GM20000 (cell line): ENCODE measurements at places on chromosomes 1 and 21.

GRCh38 chr1:215517441-215517891, 49.6 kb upstream of the KCTD3 start:
- DNase-seq: no peak

DNA sequence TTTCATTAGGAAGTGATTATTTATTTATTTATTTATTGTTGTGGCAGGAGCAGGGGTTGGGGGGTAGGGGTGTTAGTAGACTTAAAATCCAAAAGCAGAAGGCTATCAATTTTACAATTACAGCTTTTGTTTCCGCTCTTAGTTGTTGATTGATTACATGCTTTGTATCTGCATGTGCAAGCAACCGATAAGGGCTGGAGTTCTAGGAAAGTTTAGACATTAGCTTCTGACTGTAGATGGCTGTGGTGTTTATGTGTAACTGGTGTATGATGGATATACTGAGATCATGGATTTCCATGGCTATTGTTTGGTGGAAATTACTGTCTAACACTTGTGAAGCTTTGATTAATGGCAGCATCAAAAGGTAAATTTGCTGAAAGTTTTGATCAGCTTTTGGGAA, 2.8 kb downstream of the ST6GALNAC5 start:
- no peak for DNase-seq

- DNase-seq: peak; percentile 11
These were observed 104.9 kb upstream of the SNX7 start for GRCh38 chr1:98556521-98557158.

DNA sequence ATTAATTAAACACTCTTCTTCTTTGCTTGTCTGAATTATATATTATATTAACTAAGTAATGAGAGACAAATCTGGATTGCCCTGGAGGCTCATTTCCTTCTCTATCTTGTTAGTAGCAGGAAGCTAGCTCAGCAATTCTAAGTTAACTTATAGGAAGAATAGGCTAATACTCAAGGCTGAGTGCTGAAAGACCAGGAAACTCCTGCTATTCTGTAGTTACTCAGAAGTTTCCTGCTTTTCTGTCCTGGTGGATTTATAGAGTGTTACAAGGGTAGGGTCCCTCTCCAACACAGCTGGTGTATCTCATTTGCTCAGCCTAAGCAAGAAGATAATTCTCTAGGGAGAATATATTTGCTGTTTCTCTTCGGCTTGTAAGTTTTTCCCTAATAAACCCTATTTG, 29.2 kb downstream of the HSPA13 start:
- no peak for DNase-seq
